Activated CD4-positive, alpha-beta T cell treated with anti-CD3 and anti-CD28 coated beads, Interleukin-2, amount 50 U/mL, for 4 hours (primary cell): ENCODE measurements at places on chromosomes 5 and 9.

DNA sequence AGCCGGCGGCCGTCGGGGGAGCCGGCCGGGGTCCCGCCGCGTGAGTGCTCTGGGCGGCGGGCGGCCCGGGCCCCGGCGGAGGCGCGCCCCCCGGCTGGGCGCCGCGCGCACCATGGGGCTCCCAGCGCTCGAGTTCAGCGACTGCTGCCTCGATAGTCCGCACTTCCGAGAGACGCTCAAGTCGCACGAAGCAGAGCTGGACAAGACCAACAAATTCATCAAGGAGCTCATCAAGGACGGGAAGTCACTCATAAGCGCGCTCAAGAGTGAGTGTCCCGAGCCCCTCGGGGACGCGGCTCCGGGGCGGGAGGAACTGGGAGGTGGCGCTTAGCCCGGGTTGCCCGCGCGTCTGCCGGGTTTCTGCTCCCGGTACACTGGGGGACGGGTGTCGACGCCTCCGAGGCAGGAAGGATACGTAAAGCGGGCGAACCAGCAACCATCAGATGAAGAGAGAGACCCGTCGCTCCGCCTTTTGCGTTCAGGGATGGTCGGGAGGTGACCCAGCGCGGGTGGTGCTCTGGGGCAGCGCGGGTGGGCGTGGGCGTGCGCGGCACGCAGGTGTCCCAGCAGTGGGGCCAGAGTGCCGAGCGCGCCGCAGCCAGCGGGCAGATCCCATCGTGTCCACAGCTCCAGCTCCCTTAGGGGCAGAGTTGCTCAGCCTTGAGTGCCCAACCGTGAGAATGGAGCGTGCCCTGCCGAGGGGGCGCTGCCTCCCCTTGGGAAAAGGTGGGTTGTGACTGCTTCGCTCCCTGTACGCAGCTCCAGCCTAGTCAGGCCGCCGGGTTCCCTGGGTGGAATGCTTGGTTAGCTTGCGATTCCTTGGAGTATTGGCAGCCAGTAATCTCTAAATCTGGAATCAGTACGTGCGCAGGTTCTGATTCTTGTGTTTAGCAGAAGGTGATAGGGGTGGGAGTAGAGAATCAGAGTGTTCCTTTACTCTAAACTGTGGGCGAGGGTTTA, 753 bp downstream of the ARHGAP26 start:
- DNase-seq = peak; percentile 44

- DNase-seq = no peak
Measured at GRCh38 chr5:126814721-126815404, 37.9 kb downstream of the LMNB1 start.

- no peak for DNase-seq
Measured at GRCh38 chr9:124163760-124164255, 93.9 kb upstream of the NEK6 start.

DNA sequence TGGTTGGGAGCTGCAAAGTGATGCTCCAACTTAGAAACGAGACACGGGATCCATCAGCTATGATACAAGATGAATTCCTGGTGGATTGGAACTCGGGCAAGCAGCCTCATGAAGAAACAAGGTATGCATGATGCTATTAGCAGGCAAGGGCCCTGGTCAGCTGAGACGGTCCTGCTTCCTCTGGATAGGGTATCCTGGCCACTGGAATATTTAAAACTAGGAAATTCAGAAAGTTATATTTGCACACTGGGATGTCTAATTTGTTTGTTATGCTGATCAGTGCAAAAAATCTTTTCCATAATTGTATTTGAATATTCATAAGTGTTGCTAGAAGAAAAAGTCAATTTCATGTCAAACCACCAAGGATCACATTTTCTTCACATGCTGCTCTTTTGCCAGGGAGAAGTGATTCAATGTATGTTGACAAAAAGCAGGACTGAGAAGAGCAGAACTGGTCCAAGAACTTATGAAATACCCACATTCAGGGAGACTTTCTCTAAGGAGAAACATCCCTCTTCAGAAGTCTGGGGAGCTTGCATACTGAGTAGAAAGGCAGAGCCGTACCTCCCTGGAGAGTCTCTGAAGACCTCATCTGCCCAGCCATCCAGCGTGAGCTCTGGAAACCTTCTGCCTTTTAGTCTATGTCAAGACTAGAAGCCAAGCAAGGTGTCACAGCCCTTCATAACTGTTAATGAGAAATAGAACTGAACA, 6.7 kb upstream of the NXNL2 start:
- no peak for DNase-seq

DNA sequence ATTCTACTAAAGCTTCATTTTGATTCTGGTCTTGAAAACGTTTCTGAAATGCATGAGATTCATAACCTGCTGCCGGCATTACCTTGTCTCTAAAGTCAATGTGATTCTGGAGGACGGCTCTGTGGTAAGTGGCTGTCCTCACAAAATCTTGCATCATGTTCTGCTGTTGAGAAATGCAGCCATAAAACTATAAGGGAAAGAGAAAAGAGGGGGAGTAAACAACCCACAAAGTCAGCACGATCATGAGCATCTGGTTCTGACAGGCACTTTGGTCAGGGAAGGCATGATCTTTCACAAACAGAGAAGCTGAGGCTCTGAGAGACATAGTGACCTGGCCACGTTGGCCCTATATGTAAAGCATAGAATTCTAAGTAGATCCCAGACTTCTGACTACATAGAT, 168.9 kb upstream of the PUM3 start:
- DNase-seq = no peak

GRCh38 chr5:16345454-16345853, 120.1 kb downstream of the ZNF622 start:
- no peak for DNase-seq

GRCh38 chr5:134086225-134086942, 28.1 kb upstream of the TCF7 start:
- no peak for DNase-seq

DNA sequence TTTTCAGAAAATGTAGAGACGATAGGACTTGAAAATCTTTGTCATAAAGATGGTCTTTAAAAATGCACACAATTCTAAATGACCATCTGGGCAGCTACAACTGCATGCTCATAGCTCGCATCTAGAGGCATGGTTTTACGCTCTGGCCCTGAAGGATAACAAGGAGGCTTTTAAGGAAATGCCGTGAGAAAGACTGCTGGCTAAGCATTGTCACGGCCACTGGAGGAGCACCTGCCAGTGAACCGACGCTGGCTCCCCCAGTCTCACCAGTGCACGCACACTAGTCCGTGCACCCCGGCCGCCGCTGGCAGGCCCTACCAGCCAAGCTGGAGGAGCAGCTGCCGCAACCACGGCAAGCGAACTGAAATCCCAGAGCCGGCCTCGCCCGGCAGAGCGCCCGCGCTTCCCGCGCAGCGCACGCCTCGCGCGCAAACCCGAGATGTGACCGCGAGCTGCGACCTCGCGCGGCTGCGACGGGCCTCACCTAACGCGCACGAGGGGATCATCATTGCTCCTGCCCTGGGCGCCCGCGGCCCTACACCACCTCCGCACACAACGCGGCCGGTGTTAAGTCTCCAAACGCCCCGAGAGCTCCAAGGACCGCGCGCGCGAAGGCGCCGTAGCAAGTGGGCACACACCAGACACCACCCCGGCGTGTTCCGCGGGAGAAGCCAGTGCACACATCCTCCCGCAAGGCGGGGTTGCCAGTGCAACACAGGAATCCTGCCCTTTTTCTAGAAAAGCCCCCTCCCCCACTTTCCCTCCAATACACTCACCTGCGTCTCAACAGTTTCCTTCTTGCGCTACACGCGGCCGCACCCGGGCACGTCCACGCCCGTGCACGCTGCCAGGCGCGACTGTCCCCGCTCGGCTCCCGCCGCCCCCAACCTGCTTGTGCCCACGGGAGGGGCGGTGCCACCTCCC, 5.3 kb downstream of the ELAVL2 start:
- no peak for DNase-seq

DNA sequence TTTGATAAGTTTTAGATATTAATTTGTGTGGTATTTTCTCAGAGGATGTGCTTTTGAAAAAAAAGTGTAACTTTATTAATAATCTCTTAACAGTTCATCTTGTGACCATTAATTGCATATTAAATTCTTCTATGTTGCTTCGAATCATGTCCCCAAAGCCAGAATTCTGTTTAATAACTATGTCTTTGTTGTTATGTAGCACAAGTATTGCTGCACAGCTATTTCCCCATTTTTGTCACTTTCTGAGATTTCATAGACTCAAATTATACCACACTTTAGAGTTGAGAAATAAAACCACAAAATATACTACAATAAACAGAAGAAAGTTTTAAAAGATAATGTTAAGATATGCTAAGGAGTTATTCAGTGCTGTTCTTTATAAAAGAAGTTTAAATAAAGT, 2.8 kb downstream of the MEF2C start:
- DNase-seq = no peak

DNA sequence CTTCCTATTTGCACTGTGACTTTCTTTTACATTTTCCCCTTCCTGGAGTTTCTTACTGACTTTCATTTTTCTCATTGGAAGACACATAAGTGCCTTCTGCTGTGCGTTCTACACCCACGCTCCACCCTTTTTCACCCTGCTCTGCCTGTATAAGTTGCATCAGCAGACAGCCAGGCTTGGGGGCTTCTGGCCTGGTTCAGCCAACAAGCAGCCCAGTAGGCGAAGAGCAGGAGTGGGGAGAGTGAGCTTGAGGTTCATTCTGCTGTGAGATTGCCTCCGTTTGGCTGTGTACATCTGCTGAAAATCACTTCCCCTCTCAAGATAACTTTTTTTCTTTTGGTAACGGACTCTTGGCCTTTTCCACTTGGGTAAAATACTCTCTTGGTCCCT, 38.4 kb downstream of the RASGRF2 start:
- DNase-seq = peak; percentile 26

DNA sequence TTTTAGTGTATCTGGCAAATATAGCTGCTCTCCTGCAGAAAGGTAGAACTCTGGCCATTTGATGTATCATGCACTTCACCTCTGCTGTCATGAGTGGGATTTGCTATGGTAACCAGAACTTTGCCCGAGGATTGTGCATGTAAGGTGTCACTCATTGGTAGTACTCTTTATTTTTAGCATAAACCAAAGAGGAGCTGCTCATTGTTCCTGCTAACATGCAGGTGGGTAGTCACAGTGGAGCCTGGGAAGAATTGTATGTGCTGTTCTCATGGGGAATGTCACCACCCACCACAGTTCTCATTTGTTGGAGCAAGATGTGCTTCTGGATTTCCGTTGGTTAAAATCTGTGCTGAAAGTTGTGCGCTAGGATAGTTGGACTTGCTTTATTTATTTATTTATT, 12.3 kb downstream of the PDZD2 start:
- DNase-seq = no peak

- no peak for DNase-seq
Measured at GRCh38 chr9:80502306-80502705, 930.5 kb downstream of the TLE4 start.

DNA sequence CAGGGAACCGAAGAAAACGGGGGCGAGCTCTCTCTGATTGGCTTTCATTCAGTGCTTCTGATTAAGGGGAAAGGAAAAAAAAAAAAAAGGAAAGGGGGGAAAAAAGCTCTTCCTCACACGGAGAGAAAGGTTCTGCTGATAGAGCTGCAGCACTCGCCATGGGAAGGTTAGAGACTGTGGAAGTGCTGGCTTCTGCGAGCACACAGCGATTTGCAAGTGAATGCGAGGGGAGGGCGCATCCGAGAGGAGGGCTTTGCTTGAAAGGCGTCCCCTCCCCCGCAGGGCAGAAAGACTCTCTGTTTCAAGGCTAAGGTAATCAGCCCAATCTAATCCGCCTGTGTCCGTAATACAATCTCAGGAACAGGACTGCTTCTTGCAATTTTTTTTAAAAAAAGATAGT, at the start of gene CDH10:
Gene CDH10 (minus strand): TSS at position 218 of the 400 bp plus-strand sequence. CDS start 51,488 bp downstream, outside the sequence.
- DNase-seq = no peak

DNA sequence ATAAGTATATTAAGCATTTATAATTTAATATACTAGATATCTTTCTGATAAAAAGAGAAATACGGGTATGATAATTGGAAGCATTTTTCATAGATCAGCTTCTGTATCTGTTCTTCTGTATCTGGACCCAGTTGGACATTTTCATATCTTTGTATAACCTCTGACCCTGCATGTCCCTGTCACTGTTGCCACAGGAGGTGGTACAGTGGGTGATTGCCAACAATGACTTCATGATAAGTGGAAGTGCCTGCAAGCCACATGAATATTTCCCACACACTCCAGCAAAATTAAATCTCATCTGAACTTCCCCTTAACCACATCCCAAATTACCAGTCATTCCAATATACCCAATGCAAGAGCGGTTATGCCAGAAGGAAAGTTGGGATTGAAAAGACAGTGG, 376.4 kb downstream of the ARRDC3 start:
- no peak for DNase-seq

- DNase-seq = no peak
Measured at GRCh38 chr5:4017076-4017803, 421.6 kb downstream of the IRX1 start.

DNA sequence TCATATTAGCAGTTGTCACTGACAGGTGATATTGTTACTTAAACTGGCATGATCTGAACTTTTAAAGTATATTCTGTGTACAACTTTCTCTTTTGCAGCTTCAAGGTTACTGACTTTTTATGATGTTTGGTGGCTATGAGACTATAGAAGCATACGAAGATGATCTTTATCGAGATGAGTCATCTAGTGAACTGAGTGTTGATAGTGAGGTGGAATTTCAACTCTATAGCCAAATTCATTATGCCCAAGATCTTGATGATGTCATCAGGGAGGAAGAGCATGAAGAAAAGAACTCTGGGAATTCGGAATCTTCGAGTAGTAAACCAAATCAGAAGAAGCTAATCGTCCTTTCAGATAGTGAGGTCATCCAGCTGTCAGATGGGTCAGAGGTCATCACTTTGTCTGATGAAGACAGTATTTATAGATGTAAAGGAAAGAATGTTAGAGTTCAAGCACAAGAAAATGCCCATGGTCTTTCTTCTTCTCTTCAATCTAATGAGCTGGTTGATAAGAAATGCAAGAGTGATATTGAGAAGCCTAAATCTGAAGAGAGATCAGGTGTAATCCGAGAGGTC, 5.9 kb downstream of the ZCCHC7 start:
- DNase-seq = no peak

- no peak for DNase-seq
Measured at GRCh38 chr9:108883085-108883484, 21.0 kb downstream of the ACTL7A start.

DNA sequence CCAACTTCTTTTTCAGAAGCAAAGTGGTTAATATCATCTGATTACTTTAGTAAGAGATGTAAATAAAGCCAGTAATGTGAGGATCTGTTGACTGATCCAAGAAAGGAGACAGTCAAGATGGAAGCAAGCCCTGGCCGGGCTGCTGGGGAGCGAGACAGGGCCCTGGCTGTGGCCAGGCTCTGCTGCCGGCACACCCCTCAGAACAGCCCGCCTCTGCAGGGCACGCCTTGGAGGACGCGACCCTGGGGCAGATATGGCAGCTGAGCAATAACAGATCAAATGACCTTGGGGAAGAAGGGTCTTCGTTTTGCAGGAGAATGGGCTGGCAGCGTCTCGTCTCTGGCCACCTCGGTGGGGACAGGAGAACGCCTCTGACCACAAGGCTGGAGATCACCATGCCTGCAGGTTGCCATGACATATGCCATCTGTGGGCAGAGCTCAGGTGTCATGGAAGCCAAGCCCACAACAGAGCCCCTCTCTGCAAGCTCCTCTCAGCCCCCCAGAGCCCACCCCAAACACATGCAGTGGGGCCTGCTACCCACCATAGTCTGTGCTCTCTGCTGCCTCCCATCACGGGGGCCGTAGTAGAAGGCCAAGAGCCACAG, 206.5 kb downstream of the FANCC start:
- no peak for DNase-seq

- no peak for DNase-seq
Measured at GRCh38 chr9:96138616-96139015, 163.4 kb downstream of the HSD17B3 start.

GRCh38 chr5:107272954-107273353, 397.8 kb downstream of the EFNA5 start:
- DNase-seq = no peak
